ENCODE measurements at places on chromosomes 6 and 20.

- DNase-seq: no peak
These were observed 42.3 kb upstream of the OCSTAMP start for GRCh38 chr20:46592580-46593362.

- DNase-seq: no peak
These were observed 44.1 kb downstream of the DPPA5 start for GRCh38 chr6:73309785-73310502.

DNA sequence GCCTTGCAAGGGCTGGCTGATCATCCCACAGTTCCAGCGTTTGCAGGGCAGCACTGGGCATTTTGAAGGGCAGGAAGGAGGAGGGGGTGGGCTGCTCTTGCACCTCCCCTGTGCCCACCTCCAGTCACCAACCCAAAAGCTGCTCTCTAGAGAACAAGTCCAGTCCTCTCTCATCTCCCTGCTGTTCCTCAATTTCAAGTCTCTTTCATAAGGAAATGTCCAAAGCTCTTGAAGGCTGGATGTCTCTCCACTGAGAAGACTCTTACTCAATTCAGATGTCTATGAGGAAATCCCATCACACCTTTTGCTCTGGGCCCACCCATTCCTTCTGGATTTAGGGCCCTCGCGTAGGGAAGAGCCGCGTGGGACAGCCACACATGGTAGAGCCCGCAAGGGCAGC, 31.7 kb downstream of the WRNIP1 start:
- no peak for DNase-seq

DNA sequence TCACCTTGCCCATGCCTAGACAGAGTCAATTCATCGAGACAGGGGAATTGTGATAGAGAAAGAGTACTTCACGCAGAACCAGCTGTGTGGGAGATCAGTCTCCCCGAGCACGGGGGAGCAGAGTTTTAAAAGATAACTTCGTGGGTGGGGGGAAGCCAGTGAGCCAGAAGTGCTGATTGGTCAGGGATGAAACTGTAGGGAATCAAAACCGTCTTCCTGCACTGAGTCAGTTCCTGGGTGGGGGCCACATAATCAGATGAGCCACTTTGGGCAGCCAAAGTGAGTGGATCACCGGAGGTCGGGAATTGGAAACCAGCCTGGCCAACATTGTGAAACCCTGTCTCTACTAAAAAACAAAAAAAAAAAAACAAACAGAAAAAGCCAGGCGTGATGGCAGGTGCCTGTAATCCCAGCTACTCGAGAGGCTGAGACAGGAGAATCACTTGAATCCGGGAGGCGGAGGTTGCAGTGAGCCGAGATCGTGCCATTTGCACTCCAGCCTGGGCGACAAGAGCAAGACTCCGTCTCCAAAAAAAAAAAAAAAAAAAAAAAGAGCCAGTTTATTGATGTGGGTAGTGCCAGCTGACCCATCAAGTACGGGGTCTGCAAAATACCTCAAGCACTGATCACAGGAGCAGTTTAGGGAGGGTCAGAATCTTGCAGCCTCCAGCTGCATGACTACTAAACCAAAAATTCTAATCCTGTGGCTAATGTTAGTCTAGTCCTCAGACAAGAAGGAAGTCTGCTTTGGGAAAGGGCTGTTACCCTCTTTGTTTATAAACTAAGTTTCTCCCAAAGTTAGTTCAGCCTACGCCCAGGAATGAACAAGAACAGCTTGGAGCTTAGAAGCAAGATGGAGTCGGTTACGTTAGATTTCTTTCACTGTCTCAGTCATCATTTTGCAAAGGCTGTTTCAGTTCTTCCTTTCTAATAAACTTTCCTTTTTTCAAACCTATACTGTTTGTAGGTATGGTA, 3.9 kb upstream of the TRIM39 start:
- no peak for DNase-seq

DNA sequence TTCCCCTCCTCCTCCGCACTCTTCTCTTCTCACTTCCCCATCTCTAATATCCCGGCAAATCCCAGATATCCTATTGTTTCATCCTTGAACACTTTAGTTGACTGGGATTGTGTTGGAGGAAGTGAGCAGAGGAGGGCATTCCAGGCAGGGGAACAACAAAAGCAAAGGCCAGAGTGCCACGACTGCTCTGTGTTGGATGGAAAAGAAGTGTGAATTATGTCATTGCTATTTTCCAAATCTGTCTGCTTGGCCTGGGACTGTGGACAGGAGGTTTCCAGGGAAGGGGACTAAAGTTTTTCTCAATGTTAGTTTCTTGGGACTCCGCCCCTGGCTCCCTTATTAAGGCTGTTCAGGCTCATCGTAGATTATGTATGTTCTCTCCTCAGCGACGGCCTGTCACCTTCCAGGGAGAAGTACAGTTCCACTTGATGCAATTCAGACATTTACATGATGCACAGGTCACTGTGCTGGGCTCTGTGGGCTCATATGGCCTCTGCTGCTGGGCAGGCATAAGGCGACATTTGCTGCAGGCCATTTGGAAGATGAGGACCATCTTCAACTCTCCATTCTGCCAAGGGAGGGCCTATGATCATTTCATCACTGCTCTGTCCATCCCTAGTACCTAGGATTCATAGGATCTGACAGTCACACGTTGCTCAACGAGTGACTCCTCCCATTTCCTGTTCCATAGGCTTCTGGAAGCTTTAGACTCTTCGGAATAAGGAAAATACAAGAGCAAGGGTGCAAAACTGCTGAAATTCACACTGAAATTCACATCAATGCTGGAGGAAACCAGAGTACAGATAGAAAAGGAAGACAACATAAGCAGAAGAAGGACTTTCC, 99.1 kb upstream of the KCNK16 start:
- no peak for DNase-seq

- no peak for DNase-seq
These were observed 39.7 kb downstream of the SYNJ2 start for GRCh38 chr6:158021376-158021775.

GRCh38 chr20:37323985-37324384, 22.0 kb upstream of the SRC start:
- DNase-seq: no peak

DNA sequence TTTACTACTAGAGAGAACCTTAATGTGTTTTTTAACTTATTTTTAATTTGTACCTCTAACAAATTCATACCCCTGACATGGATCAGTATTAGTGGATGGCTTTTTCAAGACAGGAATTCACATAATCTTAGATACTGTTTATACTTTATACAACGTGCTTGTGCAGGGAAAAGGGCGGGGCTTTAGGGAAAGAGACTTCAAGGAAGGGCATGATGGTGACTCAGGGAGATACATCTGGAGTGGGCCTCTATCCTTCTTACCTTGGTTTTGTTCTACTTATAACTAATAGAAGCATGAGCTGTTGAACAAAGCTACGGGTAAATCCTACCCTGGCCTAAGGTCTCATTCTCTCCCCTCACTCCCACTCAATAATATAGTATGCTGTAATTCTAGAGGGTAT, 160.8 kb downstream of the C6orf58 start:
- DNase-seq: no peak

DNA sequence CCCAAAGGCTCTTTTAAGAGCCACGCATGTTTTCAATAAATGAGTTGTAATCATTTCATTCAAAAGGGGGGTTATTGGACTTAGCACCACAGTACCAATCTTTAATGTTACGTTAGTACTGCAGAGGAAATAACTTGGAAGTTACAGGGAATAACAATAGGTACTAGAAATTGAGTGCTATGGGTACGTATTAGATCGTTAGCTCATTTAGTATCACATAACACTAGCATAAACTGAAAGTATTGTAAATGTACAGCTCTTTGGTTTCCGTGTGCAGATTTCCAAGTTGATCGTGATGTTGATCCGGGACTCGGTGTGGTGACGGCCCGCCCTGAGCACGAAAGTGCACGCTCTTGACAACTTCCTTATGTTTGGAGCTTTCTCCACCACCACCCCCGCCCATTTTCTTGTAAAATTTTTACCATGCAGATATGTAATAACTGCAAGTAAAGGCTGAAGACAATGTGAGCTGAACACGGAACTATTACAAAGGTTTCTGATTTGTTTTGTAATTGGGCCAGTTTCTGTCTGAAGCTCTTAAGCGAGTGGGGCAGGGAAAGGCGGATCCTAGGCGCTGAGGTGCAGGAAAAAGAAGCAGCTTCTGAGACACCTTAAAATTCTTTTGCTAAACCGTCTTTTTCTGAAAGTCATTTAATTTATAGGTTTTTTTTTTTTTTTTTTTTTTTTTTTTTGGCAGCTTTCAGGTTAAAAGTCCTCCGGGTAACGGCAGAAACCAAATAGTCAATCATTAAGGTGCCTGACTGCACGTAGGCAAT, 71.5 kb downstream of the HFE start:
- DNase-seq: no peak

DNA sequence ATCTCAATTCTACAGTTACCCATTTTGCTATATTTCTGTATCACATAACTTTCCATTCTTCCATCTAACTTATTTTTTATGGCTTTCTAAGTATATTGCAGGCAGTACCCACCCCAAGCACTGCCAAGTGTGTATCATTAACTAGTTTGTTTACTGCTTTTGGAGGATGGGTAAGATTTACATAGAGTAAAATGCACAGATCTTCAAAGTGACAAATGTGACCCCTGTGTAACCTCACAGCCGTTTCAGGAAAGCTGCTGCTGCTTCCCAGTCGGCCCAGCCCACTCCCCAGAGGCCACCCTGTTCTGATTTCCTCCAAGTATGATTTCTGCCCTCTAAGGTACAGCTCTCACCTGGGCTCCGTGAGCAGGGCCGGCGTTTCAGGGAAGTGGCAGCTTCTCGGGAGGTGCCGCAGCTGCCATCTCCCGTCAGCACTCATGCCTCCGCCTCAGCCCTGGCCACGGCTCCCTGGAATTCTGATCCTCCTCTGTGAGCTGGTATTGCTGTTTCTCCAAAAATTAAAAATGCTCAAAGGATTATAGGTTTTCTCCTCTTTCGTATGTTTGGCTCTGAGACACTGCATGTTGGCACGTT, 15.0 kb upstream of the MAP1LC3A start:
- no peak for DNase-seq

GRCh38 chr6:104525677-104526322, 333.9 kb downstream of the HACE1 start:
- DNase-seq: no peak

All from omental fat pad (tissue), 4 donors.